ENCODE measurements at places on chromosomes 11 and 22.

DNA sequence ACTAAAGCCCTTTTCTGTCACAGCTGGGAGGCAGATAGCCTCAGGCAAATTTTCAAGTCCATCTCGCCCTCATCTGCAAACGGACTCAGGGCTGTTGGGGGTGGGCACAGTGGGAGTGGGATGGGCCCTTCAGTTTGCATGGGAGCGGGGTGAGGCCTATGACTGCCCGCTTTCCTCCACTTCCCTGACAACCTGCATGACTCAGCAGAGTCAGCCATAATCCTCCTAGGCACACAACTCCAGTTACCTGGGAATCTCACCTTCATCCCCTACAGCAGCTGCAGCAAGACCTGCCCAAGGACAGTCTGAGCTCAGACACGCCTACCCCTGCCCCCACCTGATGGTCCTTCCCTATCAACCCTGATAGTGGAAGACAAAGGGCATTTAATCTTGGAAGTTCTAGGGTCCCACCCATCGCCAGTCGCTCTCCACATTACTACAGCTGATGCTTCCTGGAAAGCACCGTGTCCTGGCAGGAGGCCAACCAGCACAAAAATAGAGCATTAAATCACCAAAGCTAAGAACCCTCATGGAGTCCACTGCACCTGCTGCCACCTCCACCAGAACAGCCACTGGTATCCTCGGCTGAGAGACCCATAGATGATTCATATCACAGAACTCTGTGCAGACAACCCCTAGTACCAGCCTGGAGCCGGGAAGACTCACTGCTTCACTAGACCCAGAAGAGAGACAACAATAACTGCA, 319.3 kb downstream of the DCDC1 start:
- DNase-seq = no peak

DNA sequence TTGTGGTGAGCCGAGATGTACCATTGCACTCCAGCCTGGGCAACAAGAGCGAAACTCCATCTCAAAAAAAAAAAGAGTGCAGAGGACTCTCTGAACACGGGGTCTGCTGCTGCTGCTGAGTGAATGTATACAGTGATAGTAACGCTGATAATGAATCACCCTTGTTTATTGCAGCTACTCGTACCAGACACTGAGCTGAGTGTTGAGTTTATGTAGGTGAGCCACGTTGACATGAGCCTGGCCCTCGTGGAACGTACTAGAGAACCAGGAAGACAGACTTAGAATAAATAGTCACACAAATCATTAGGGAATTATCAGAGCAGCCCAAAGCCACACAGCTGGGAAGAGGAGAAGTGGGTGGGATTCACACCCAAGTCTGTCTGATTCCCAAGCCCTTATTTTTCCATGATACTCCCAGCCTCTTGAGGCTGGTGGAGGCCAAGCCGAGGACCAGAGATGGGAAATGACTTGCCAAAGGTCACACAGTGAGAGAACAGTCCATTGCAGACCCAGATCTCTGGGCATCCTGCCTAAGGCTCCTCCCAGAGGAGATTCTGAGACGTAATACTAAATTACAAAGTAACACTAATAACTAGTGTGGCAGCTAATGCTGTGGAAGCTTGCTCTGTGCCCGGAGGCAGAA, 34.8 kb downstream of the MB start:
- no peak for DNase-seq

- DNase-seq = no peak
Observed at GRCh38 chr22:40606306-40606705, 30.2 kb downstream of the MRTFA start.

DNA sequence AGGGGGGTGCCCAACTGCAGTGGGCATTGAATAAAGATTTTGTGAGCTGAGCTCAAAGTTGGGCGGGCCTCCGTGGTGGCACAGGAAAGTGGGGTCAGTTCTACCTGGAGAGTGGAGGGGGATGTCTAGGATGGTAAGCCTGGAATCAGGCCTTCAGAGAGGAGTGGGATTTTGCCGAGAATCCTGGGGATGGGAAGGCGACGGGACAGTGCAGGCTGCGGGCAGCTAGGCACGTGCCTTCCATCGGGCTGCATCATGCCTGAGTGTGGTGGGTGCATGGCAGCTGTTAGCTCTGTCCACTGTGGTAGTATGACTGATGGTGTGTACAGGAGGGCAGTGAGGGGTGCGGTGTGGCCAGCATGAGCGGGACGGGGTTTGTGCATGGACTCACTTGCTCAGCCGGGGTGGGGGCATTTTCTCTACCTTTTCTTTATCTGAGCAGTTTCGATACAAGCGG, 3.6 kb downstream of the SHANK3 start:
- DNase-seq = no peak

DNA sequence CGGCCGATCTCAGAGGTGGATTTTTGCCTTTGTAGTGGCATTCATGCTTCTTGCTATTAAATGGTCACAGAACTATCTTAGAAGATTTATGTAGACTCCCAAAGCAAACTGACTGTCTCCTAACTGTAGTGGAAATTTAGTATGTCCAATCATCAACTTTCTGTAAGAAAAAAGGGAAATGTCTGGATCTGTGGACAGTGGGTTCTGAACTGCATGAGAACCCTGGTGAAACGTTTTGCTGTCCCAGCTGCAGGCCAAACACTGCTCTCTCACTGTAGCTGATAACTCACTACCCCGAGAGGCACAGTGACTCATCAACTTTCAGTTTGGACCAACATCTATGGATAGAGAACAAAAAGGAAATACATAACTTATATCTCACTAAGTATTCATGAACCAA, 387.1 kb downstream of the SOX6 start:
- DNase-seq = no peak

- no peak for DNase-seq
Observed at GRCh38 chr11:100546714-100547113, 140.4 kb upstream of the ARHGAP42 start.

DNA sequence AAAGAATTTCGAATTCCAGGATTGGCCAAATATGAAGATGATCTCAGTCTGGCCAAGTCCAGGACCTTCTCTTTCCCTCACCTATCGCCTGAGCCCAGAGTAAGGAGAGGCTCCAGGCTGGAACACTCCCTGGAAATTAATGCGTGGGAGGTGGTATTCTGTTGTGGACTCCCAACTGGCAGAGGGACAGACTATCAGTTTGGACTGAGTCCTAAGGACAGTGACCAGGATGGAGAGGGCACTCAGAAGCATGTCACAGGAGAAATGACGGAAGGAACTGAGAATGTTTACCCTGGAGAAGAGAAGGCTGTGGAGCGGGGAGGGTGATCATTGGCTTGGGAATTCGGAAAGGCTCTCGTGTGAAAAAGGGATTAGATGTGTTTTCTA, 84.4 kb downstream of the RPL27A start:
- no peak for DNase-seq

DNA sequence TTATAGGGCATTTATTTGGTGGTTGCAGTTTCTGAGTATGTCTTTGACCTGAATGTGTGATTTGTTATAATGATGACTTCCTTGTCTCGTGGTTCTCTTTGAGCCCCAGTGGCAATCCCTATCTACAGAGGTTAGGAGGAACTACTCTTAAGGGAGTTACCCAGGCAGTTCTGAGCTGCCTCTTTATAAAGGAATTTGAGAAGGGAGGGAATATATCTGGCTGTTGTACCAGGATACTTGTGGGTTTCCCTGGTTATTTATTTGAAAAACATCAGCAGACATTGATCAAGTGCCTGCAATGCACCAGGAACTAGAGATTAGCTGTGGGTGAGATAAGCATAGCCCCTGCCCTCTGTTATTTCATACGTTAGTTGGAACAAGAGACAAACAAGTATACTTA, 243.5 kb upstream of the ARHGAP20 start:
- no peak for DNase-seq

DNA sequence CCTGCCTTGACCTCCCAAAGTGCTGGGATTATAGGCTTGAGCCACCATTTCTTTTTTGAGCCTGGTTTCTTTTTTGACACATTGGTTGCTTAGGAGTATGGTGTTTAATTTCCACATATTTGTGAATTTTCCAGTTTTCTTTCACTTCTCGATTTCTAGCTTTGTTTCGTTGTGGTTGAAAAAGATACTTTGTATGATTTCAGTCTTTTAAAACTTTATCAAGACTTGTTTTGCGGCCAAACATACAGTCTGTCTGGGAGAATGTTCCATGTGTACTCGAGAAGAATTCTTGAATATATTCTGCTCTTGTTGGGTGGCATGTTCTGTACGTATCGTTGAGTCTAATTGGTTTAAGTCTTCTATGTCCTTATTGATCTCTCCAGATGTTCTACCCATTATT, 20.8 kb downstream of the SHANK3 start:
- DNase-seq = no peak

- DNase-seq = no peak
Observed at GRCh38 chr11:19442554-19442910, 201.8 kb upstream of the E2F8 start.

DNA sequence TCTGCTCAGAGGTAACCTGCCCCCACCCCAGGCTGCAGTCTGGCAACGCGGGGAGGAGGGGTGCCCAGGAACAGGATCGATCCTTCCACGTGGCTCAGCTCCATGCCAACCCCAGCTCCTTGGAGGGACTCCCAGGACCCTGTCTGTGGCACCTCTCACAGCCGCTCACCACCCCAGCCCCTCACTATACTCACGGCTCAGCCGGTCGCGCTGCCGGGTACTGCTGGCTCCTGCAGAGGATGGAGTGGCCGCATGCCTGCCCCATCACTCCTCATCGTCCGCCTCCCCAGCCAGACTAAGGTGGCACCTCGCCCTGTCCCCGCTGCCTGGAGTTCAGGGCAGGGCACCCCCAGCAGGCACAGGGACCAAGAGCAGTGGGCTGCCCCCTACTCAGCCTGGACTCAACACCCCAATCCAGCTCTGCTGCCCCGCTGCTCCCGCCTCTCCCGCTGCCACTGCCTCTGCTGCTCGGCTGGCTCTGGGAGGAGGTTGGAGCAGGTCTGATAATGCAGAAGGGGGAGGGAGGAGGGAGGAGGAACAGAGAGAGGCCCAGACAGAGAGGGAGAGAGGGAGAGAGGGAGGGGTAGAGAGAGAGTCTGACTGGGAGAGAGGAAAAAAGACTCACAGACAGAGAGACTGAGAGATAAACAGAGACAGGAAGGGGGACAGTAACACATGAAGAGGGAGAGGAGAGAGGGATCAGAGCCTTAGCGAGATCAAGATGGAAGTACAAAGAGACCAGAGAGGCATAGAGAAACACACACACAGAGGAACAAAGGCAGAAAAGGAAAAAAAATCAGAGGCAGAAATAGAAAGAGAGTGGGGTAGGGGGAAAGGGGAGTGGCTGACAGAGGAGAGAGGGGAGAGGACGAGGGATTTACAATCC, at the start of gene PDE2A:
Gene PDE2A (minus strand): TSS at position 480 of the 886 bp plus-strand sequence. CDS start 215 bp downstream, at position 265.
- no peak for DNase-seq

DNA sequence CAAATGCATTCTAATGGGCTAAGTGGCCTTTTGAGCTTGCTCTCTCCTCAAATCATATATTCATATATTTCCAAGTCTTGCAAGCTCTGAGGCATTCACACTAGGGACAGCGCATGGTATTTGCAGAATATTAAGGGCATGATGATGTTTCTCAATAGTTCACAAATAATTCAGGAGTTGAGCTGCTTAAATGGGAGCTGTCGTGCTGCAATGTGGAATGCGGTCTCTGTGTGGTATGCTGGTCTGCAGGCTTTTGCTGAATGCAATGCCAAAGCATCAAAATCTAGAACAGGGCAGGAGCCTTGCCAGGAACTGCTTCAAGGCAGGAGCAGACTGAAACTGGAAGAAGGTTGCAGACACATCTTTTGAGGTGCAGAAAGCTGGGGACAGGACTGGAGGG, 1060.0 kb downstream of the TBC1D22A start:
- DNase-seq = no peak

DNA sequence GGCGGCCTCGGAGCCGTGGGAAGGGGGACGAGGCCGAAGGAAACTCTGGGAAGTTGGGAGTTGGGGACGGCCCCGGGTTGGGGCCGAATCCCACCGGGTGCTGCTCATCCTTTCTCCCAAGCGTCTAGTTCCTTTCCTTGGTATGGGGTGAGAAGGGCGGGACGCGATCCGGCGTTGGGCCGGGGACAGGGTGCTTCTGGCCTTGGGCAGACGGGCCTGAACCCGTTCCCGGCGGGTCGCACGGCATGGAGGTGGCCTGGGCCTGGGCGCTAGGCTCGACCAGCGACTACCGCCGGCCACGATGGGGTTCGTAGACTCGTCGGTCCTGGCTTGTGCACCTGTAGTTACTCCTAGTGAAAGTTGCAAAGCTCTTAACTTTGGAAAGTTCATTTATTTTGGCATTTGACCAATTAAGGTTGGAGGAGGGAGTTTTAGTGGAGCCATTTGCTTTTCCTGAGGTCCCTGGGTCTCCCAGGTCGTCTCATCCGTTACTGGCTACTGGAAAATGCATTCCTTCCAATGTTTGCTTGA, 1.0 kb downstream of the SYT9 start:
- DNase-seq = no peak

- no peak for DNase-seq
Observed at GRCh38 chr22:17674152-17674551, 35.6 kb downstream of the BCL2L13 start.

All from activated naive CD4-positive, alpha-beta T cell treated with anti-CD3 and anti-CD28 coated beads, Interleukin-2, amount 10 ng/mL, durations not matched to agents 7 days and 5 days (primary cell).